ENCODE measurements at places on chromosomes 1 and 21. TPM values are rescaled to one million over a fixed set of nuclear protein-coding genes. Genes with fewer than 3 reads are reported as not detected.

KRTAP13-2 gene
- polyA plus RNA-seq: not detected

OXCT2 gene
- 0.22 TPM for polyA plus RNA-seq

PDC gene
- polyA plus RNA-seq: 0.11 TPM

TDRD10 gene
- 2.2 TPM for polyA plus RNA-seq

CELA3B gene
- not detected for polyA plus RNA-seq

MATN1 gene
- polyA plus RNA-seq: 0.36 TPM

SLAMF7 gene
- polyA plus RNA-seq: 0.40 TPM

CACNA1S gene
- polyA plus RNA-seq: 0.44 TPM

HSPB7 gene
- polyA plus RNA-seq: 3.6 TPM

RIPK4 gene
- polyA plus RNA-seq: 16.8 TPM

PDZK1IP1 gene
- 37.8 TPM for polyA plus RNA-seq

ETV3 gene
- polyA plus RNA-seq: 25.4 TPM

SNRPE gene
- polyA plus RNA-seq: 222 TPM

ERICH3 gene
- 0.61 TPM for polyA plus RNA-seq

TINAGL1 gene
- polyA plus RNA-seq: 54.1 TPM

DNAH14 gene
- polyA plus RNA-seq: 16.8 TPM

SIK1 gene
- 2.7 TPM for polyA plus RNA-seq

KISS1 gene
- 0.40 TPM for polyA plus RNA-seq

AGTRAP gene
- polyA plus RNA-seq: 50.2 TPM

ATAD3B gene
- 28.5 TPM for polyA plus RNA-seq

SV2A gene
- polyA plus RNA-seq: 7.8 TPM

CHML gene
- polyA plus RNA-seq: 24.4 TPM

RHBG gene
- polyA plus RNA-seq: 11.8 TPM

CITED4 gene
- polyA plus RNA-seq: 6.0 TPM

MROH7 gene
- polyA plus RNA-seq: 2.4 TPM

NECAP2 gene
- polyA plus RNA-seq: 65.7 TPM

SPRR2B gene
- not detected for polyA plus RNA-seq

SPRR2G gene
- not detected for polyA plus RNA-seq

ZYG11A gene
- 0.11 TPM for polyA plus RNA-seq

CDC42 gene
- 409 TPM for polyA plus RNA-seq

ANKRD34A gene
- 0.42 TPM for polyA plus RNA-seq

THEM4 gene
- 28.7 TPM for polyA plus RNA-seq

SPATA21 gene
- not detected for polyA plus RNA-seq

LRIG2 gene
- 16.5 TPM for polyA plus RNA-seq

TMEM269 gene
- 0.80 TPM for polyA plus RNA-seq

PRAMEF7 gene
- not detected for polyA plus RNA-seq

AQP10 gene
- 0.09 TPM for polyA plus RNA-seq

KLHDC7A gene
- 11.6 TPM for polyA plus RNA-seq

RHCE gene
- polyA plus RNA-seq: 0.88 TPM

OR6N1 gene
- not detected for polyA plus RNA-seq

TNFSF4 gene
- 1.6 TPM for polyA plus RNA-seq

IGSF5 gene
- polyA plus RNA-seq: 0.82 TPM
